Activated CD4-positive, alpha-beta memory T cell treated with anti-CD3 and anti-CD28 coated beads, Interleukin-2, amount 10 ng/mL, durations not matched to agents 7 days and 5 days (primary cell): ENCODE measurements at places on chromosomes 4 and X. TPM values are rescaled to one million over a fixed set of nuclear protein-coding genes. Genes with fewer than 3 reads are reported as not detected.

- no peak for DNase-seq
Observed at GRCh38 chr4:143356493-143356892, 19.8 kb downstream of the GAB1 start.

DDX53 gene
- total RNA-seq = not detected

- DNase-seq = no peak
Observed at GRCh38 chr4:146638333-146638785, 334 bp upstream of the POU4F2 start.

DNA sequence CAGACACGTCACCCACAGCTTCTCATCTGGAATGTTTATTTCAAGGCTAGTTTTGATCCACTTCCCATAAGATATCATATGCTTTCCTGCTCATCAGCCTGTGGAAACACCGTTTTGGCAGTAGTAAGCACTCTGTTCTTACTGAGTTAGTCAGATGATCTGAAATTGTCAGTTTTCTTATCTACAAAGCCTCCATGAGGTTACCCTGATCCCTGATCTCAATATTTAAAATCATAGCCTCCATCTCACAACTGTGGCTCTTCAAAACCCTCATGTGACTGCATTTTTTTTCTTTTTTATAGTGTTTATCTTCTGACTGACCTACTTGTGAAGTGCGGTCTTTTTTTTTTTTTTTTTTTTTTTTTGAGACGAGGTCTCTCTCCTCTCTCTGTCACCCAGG is 22.7 kb downstream of the BST1 start:
- no peak for DNase-seq

DNA sequence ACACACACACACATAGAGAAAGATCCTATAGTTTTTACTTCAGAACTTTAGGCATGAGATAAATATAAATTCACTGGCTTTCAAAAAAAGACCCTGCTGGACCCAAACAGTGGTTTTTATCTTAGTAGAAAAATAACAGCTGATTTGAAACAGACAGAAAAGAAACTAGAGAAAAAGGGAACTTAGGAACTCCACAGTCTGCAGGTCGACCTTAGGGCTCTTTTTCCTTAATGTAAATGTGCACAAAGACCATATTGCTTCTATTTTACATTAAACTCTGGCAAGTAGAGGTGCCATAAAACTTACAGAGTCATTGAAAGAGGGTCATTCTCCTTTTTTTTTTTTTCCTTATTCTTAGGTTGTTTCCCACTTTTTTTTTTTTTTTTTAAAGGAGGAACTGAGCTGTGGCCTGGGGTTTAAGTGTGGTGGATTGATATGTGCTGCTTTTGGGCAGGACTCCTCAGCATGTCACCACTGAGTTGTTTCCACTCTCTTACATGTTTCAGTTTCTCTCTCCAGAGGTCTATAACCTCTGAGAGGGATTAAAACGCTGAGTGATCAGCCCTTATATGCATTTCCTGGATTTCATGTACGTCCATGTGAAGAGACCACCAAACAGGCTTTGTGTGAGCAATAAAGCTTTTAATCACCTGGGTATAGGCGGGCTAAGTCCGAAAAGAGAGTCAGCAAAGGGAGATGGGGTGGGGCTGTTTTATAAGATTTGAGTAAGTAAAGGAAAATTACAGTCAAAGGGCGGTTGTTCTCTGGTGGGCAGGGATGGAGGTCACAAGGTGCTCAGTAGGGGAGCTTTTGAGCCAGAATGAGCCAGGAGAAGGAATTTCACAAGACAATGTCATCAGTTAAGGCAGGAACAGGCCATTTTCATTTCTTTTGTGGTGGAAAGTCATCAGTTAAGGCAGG is 70.8 kb upstream of the PACRGL start:
- no peak for DNase-seq
